A549 treated with AZD2906 at 1 μM for 4 hours (cell line): ENCODE measurements at places on chromosomes 11 and 22. TPM values are rescaled to one million over a fixed set of nuclear protein-coding genes. Genes with fewer than 3 reads are reported as not detected.

The MMP8 gene
- not detected in 5 replicates for total RNA-seq

The SYT8 gene
- total RNA-seq, result 0.43 to 1.1 TPM (median 0.55 TPM) in 5 replicates

The JHY gene
- total RNA-seq, result 2.9 to 3.9 TPM (median 3.3 TPM) in 5 replicates

The CABP4 gene
- not detected in 5 replicates for total RNA-seq

The TPH1 gene
- total RNA-seq, result 0.01 to 0.03 TPM (median 0.02 TPM) in 5 replicates

The CCDC188 gene
- not detected in 5 replicates for total RNA-seq

The CDCA5 gene
- total RNA-seq, result 67.5 to 78.7 TPM (median 73.1 TPM) in 5 replicates

The DBX1 gene
- total RNA-seq, result not detected in 5 replicates

The SMTNL1 gene
- total RNA-seq, result not detected in 5 replicates

The PHOX2A gene
- total RNA-seq, result not detected in 5 replicates

The CARD16 gene
- total RNA-seq, result 0.17 to 0.20 TPM in 2 of 5 replicates, not detected in the others

The HTR3B gene
- total RNA-seq, result not detected in 5 replicates

The KRTAP5-7 gene
- not detected in 5 replicates for total RNA-seq

The KRTAP5-2 gene
- not detected in 5 replicates for total RNA-seq

The OR8G5 gene
- not detected in 5 replicates for total RNA-seq

The GSTT2B gene
- 0.15 to 0.48 TPM (median 0.34 TPM) in 5 replicates for total RNA-seq

The MS4A8 gene
- not detected in 5 replicates for total RNA-seq
